ENCODE measurements at places on chromosomes 12 and 14. TPM values are rescaled to one million over a fixed set of nuclear protein-coding genes. Genes with fewer than 3 reads are reported as not detected.

MYF6 gene
- not detected for total RNA-seq

ATXN7L3B gene
- total RNA-seq, result 28.1 TPM

TRPV4 gene
- total RNA-seq, result 1.1 TPM

KRT78 gene
- total RNA-seq, result not detected

KLRC3 gene
- total RNA-seq, result not detected

CDCA4 gene
- total RNA-seq, result 19.7 TPM

DNA sequence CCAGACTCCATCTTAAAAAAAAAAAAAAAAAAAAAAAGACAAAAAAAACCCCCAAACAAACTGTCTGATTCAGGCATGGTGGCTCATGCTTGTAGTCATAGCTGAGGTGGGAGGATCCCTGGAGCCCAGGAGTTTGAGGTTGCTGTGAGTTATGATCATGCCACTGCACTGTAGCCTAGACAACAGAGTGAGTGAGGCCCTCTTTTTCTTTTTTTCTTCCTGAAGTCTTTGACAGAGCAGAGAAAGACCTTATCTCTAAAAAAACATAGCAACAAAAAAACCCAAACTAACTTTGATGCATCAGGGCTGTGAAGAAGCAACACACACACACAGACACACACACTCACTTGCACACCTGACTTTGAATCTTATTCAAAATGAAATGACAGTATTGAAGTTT is 7.7 kb upstream of the AMN1 start:
- H3K27me3 ChIP-seq, result no peaks in the 10 kb centered on the region
- no peak overlapping the region for H3K4me3 ChIP-seq
- H3K27ac ChIP-seq, result no peak overlapping the region
- H3K4me1 ChIP-seq, result peaks cover 2% of the 10 kb centered on the region

DNA sequence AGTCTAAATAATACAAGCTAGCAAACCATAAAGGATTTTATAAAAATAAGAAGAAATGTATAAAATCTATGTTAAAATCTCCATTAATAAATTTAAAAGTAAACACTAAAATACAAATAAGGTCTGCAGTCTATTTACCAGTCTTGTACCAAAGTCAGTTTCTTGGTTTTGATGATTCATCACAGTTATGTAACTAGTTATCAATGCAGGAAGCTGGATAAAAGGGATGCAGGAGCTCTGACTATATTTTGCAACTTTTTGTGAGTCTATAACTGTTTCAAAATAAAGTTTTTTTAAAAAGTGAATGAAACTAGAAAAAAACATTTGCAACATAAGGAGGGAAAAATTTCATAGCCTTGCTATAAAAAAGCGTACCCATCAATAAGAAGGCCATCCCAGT is 151.5 kb downstream of the DERA start:
- no peak overlapping the region for H3K27ac ChIP-seq
- no peak overlapping the region for H3K4me3 ChIP-seq
- no peak for DNase-seq
- no peaks in the 10 kb centered on the region for H3K4me1 ChIP-seq

DNA sequence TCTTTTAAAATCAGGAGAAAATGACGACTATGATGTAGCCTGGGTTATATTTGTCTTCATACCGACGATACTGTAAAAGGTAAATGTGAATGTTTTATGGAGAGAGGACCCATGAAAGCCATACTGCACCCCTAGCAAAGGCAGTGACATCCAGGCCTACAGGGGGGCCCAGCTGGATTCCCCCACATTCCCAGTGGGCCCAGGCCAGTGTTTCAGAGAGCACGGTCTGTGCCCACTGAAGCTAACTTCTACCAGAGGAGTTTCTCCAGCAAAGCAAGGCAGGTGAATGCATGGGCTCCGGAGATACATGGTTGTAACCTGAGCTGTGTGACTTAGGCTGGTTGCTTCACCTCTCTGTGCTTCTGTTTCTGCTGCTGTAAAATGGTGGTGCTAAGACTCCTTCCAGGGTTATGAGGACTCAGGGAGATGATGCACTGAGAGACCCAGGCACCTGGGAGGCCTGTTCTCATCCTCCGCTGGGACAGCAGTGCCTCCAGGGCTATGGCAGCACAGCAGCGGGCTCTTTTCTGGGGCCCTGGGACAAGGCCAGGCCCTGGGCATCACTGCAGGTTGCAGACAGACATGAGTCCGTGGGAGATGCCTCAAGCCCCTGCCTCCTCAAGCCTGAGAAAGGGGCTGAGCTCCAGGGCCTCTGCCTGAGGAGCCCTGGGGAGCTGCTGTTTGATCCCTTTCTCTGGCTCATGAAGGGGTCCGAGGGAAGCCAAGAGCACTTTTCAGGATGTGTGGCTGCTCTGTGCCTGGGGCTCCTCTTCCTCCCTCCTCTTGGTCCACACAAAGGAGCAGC is 73.7 kb downstream of the SERPINA3 start:
- no peak for DNase-seq
- H3K4me1 ChIP-seq, result peaks cover 2% of the 10 kb centered on the region
- no peaks in the 10 kb centered on the region for H3K36me3 ChIP-seq

DNA sequence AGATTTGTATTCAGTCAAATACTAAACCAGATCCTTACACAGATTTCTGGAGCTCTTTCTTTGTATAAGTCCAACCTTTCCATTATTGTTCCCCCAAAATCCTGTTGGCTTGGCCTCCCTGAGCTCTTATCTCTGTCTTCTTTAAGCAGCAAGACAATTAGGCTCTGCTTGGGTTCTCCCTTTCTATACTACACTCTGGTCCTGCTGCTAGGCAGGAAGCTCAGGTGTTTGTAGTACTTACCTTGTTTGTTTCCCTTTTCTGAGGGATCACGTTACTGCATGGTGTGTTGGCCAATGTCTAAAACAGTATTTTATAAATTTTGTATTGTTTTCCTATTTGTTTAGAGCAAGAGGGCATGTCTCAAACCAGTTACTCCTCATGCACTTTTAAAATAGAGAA is 192.9 kb downstream of the PRKD1 start:
- DNase-seq, result no peak
- H3K4me1 ChIP-seq, result no peaks in the 10 kb centered on the region
- H3K4me3 ChIP-seq, result no peak overlapping the region
- H3K27ac ChIP-seq, result no peak overlapping the region

- peaks cover 1% of the 10 kb centered on the region for H3K36me3 ChIP-seq
- DNase-seq, result no peak
- H3K4me3 ChIP-seq, result no peak overlapping the region
These were observed 4.4 kb upstream of the CSRNP2 start for GRCh38 chr12:51087818-51088217.

- H3K36me3 ChIP-seq, result no peaks in the 10 kb centered on the region
- H3K27me3 ChIP-seq, result no peaks in the 10 kb centered on the region
- H3K27ac ChIP-seq, result no peak overlapping the region
- DNase-seq, result no peak
- peaks cover 4% of the 10 kb centered on the region for H3K4me1 ChIP-seq
These were observed 16.5 kb downstream of the SELPLG start for GRCh38 chr12:108616941-108617858.

GRCh38 chr14:45112896-45113781 is 21.1 kb downstream of the FKBP3 start:
- DNase-seq, result peak; percentile 62
- no peaks in the 10 kb centered on the region for H3K27me3 ChIP-seq
- H3K36me3 ChIP-seq, result peaks cover 27% of the 10 kb centered on the region

DNA sequence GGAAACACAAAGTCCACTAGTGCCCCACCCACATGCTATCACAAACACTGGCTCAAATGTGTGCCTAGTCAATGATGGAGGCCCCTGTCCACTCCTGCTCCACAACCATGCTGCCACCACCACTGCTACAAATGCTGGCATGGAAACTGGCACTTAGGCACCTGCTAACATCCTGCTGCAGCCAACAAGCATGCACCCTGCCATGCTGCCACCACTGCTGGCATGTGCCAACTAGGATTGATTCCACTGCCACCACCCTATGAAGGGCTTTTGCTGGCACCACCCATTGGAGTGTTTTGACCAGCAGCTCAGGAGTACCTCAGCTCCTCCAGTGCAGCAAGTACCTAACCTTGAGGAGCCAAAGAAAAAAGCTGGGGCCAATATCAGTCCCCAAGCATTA is 236.6 kb downstream of the CCDC59 start:
- H3K4me3 ChIP-seq, result no peak overlapping the region
- no peak for DNase-seq
- H3K27ac ChIP-seq, result no peak overlapping the region
- H3K4me1 ChIP-seq, result no peaks in the 10 kb centered on the region
- H3K36me3 ChIP-seq, result no peaks in the 10 kb centered on the region

- DNase-seq, result peak; percentile 75
- no peaks in the 10 kb centered on the region for H3K27me3 ChIP-seq
- H3K27ac ChIP-seq, result peak overlapping the region; percentile 69
- H3K4me1 ChIP-seq, result peaks cover 13% of the 10 kb centered on the region
- no peaks in the 10 kb centered on the region for H3K36me3 ChIP-seq
These were observed 32.7 kb downstream of the VCPKMT start for GRCh38 chr14:50083467-50084337.

- H3K36me3 ChIP-seq, result no peaks in the 10 kb centered on the region
- H3K27me3 ChIP-seq, result no peaks in the 10 kb centered on the region
- no peak overlapping the region for H3K27ac ChIP-seq
- DNase-seq, result peak; percentile 41
These were observed 40.6 kb downstream of the SLC15A4 start for GRCh38 chr12:128783129-128783574.

DNA sequence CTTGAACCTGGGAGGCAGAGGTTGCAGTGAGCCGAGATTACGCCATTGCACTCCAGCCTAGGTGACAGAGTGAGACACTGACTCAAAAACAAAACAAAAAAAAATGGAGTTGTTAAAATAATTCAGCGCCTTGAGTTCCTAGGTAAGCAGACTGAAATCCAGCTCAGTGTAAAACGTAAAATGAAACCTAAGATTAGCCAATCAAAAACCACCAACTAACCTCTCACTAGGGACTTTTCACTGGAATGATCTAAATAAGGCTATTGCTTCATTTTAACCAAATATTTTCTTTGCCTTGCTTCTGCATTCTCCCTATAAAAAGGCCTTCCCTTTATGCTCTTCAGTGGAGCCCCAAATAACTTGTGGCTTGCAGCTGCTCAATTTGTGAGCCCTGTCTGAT is 91.6 kb upstream of the HIF1A start:
- no peaks in the 10 kb centered on the region for H3K36me3 ChIP-seq
- no peak overlapping the region for H3K27ac ChIP-seq
- H3K4me1 ChIP-seq, result peaks cover 13% of the 10 kb centered on the region
- peak; percentile 47 for DNase-seq
- H3K27me3 ChIP-seq, result no peaks in the 10 kb centered on the region
